ENCODE measurements at places on chromosomes 4 and X. TPM values are rescaled to one million over a fixed set of nuclear protein-coding genes. Genes with fewer than 3 reads are reported as not detected.

Gene TCEANC
- total RNA-seq = 3.8 TPM

Gene ITIH6
- total RNA-seq = not detected

Gene ASB11
- not detected for total RNA-seq

- DNase-seq = no peak
Observed at GRCh38 chr4:188015025-188015940, 19.7 kb downstream of the ZFP42 start.

GRCh38 chrX:130109429-130110378 is 593 bp downstream of the ELF4 start:
- DNase-seq = peak; percentile 84

DNA sequence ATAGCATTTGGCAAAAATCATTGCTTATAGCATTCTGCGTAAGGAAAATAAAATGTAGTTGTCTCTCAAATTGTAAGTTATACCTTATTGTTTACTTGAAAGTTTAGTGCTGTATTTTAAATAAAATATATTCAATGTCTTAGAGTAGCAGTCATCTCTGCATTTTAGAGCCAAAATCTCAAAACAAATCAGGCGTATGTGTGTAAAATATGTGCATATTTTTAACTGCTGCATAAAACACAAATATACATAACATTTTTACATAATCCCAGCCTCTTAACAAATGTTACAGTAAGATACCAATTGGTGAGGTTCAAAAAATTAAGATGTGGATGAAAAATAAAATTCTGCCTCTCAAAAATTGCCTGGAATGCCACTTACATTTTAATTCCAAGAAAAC is 145.8 kb upstream of the AGA start:
- DNase-seq = no peak

GRCh38 chrX:17637235-17637634 is 100.1 kb upstream of the SCML1 start:
- no peak for DNase-seq

GRCh38 chr4:12701384-12701783 is 782.8 kb downstream of the RAB28 start:
- no peak for DNase-seq

DNA sequence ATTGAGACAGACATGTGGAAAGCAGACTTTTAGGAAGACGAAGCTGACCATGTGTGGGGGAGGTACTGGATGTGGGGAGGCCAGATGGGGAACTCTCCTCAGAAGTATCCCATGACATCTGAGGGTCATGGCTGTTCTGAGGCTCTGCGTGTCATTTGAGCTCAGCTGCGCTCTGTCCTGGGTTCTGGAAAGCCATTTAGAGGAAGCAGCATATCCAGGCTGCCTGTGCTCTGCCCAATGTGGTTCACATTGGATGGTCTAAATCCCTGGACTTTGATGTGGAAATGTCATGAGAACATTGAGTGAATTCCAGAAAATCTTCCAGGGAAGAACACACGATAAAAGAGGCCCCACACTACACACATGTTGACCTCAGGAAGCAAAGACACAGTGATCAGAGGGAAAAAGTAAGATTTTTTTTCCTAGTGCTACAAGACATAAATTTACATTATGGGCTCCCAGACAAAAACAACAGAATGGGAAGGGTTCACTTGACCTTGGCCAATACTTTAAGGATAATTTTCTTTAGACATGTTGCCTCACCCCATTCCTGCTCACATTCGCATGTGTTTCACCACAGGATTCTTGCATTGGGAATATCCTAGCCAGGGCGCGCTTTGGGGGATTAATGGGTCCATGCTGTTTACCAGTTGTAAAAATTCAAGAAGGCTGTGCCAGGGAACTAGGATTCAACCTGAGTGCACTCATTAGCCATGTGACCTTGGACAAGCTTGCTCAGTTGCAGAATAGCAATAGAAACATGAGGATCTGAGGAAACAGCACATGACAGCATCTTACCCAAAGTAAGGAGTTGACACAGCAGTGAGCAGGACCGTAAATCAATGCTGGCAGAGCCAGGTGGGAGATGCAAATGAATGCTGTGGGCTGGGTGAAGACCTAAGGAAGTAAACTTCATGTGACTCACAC is 73.2 kb upstream of the C1QTNF7 start:
- DNase-seq = no peak

GRCh38 chr4:23773884-23774636 is 115.8 kb downstream of the PPARGC1A start:
- no peak for DNase-seq

DNA sequence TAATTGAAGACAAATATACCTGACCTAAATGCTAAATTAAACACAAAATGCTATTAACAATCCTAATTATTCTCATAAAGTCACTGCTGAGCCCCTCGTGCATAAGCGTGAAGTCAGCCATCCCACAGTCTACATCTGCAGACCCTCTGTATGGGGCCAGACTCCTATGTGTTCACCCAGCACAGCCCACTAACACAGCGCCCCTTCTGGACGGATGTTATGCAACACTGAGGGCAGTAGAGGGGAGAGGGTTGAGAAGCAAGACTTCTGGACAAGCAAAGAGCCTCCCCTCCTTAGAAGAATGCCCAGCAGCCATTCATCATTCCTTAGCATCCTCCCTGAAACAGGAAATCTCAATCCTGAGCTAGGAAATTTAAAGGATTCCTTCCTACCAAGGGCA is 7.9 kb downstream of the TRPC3 start:
- no peak for DNase-seq

GRCh38 chrX:18129690-18130089 is 91.0 kb downstream of the BEND2 start:
- no peak for DNase-seq

DNA sequence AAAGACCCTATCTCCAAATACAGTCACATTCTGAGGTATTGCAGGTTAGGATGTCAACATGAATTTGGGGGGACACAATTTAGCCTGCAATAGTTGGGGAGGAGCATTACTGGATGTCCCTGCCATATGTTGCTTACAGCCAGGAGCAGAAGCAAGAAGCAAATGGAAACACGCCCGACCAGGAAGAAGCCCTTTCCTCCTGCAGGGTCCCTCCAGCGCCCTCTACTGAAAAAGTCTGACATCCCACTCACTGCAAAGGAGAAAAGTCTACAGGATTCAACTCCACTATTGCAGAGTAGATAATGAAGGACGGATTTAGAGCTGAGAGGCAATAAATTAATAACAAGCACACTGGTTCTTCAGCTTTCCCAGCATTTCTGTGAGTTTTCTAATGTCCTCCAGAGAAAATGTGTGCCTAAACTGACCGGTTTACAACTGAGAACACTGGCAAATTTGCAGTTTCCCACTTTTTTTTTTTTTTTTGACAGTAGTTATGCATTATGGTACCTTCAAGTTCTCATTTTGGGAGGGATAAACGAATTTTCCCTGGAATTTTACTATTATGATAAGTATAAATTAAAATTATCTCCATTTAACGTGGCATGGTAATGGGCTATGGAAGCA is 31.7 kb downstream of the COQ2 start:
- no peak for DNase-seq

GRCh38 chr4:155609455-155610059 is 57.1 kb upstream of the GUCY1A1 start:
- no peak for DNase-seq

GRCh38 chrX:41481264-41482109 is 34.3 kb downstream of the NYX start:
- DNase-seq = no peak

- no peak for DNase-seq
Observed at GRCh38 chr4:77854431-77855111, 8.1 kb upstream of the MRPL1 start.

DNA sequence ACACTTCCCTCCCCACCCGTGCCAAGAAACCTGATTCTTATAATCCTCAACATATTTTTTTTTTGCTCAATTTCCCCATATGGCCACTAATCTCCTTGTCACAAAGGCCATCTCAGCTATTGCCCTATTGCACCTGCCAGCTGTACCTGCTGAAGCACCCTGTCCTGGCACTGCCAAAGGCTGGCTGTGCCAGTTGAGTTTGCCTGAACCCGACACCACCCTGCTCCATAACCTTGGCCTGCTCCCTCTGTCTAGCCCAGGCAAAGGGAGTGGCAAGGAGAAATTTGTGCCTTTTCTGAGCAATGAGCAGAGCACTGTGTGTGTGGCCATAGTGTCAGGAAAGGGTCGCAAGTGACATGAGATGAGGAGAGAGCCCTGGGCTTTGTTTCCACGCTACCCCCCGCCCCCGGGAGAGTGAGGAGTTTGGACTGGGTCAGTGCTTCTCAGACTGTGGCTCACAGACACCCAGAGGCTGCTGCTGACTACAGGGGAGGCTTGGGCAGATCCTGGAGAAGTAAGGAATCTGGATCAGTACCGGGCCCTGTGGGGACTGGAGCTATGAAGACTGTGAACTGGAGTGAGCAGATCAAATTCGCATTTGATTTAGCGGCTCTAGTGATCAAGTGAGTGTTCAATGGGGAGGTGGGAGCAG is 42.2 kb upstream of the HMGB3 start:
- DNase-seq = peak; percentile 62

DNA sequence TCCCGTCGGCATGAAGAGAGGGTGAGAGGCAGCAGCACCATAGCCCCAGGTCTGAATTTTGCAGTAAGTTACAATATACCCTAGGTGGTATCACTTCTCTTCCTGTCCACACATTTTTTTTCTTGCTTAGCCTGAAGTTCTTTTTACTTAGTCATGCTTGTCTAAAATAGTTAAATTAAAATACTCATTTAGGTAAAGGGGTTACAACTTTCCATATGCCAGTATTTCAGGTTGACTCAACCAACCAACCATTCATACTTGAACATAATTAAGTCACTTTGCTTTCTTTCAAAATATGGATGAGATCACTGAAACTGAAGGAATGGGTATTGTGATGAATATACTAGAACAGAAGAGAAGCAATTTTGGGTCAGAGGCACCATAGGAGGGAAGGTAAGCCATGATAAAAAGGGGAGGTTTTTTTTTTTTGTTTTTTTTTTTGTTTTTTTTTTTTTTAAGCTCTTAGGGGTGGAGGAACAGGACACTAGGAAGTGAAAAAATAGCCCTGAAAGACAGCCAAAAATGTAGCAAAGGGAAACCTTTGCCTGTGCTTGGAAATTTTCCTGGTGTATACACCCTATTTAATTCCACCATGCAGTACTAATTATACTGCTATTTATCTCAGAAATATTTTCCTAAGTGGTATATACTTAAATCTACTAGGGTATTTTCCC is 41.8 kb downstream of the RPS6KA3 start:
- DNase-seq = no peak

- no peak for DNase-seq
Observed at GRCh38 chr4:74623041-74623440, 171.3 kb downstream of the BTC start.

- peak; percentile 61 for DNase-seq
Observed at GRCh38 chr4:1502976-1503375, 96.7 kb upstream of the NKX1-1 start.

- DNase-seq = no peak
Observed at GRCh38 chr4:77695774-77696173, 90.2 kb downstream of the CXCL13 start.

- DNase-seq = no peak
Observed at GRCh38 chr4:64582492-64582891, 173.2 kb upstream of the TECRL start.

- DNase-seq = no peak
Observed at GRCh38 chrX:31228415-31228832, 156.6 kb upstream of the FTHL17 start.

- no peak for DNase-seq
Observed at GRCh38 chr4:153747406-153747955, 12.3 kb downstream of the RNF175 start.

- DNase-seq = no peak
Observed at GRCh38 chr4:121842862-121843261, 19.2 kb upstream of the CCNA2 start.

Measured in posterior vena cava (tissue), 2 donors.